ENCODE measurements at places on chromosomes 5 and 9.

GRCh38 chr9:130974697-130975096, 34.3 kb upstream of the LAMC3 start:
- no peak for DNase-seq

DNA sequence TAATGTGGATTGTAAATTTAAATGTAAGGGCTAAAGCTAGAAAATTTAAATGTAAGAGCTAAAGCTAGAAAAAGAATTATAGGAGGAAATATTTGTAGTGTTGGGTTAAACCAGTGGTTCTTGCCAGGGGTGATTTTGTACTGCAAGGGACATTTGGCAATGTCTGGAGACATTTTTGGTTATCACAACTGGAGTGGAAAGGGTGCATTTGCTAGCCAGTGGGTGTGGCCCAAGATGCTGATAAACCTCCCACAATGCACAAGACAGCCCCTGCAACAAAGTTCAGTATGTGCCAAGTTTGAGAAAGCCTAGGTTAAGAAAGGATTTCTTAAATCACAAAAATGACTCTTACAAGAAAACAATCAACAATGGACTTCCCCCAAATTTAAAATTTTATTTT, 31.6 kb upstream of the ELL2 start:
- DNase-seq: no peak

DNA sequence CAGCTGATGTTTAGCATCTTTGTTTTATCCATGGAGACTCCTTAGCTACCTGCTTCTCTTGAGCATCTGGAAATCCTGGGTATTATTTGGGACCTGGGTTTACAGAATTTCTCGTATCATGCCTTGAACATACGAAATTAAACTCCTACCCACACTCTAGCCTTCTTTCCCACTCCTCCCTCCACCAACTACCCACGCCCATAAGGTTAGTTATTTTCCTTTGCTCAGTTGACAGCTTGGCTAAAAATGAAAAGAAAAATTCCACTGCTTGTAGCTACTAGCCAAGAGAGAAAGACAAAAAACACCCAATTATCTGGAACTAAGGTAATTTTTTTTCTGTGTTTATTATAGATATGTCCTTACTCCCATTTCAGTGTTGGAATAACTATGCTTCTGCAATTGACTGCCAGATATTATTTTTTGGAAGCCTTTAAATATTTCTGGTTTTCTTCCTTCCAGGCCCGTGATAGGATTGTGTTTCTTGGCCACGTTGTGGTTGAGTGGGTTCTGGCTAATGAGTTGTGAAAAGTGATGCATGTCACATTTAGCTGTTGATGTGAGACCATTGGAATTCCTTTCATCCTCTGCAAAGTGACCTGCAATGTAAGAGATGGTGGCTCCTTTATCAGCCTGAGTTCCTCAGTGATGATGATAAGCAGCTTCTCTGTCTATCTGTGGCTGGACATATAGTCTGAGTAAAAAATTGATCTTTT, 308.1 kb downstream of the LRRC70 start:
- DNase-seq: no peak

DNA sequence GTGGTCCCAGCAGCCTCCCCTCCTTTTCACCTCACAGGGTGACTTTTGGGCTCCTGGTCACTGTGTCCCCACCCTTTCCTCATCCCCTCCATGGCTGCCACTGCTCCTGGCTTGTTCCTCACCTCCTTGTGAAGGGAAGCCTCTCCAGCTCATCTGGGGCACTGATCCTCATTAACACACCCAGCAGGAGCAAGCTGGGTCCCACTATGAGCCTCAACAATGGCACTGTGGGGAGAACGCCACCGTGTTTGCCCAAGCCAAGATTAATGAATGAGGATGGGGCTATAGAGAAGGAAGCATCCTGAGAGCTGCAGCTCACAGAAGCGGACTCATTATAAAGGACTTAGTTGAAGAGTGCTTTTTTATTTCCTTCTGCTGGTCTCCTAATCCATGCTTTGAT, 118.4 kb downstream of the MARCHF11 start:
- DNase-seq: no peak

DNA sequence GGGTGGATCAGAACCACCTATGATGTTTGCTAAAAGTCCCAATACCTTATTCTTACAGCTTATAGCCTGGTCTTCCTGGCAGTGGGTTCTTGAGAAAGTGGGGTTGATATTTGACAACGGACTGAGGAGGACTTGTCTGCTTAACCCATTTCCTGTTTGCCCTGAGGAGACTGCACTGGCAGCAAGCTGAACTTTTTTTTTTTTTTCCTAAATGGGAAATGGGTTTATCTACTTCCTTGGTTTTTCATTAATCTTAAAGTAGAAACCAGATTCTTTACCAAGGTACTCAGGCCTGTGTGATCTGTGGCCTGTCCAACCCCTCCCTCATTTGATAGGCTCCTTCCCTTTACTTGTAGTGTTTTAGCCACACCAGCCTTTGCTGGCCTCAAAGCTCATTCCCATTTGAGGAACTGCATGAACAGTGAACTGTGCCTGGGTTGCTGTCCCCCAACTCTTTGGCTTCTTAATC, 47.1 kb downstream of the C9orf57 start:
- no peak for DNase-seq

- DNase-seq: peak; percentile 61
Measured at GRCh38 chr5:122515709-122516431, 203.8 kb downstream of the SNCAIP start.

- DNase-seq: no peak
Measured at GRCh38 chr9:88396836-88397577, 8.8 kb downstream of the SPIN1 start.

- no peak for DNase-seq
Measured at GRCh38 chr9:33112094-33112493, 35.6 kb upstream of the SMU1 start.

GRCh38 chr5:9042241-9042640, 503.6 kb downstream of the SEMA5A start:
- DNase-seq: no peak

DNA sequence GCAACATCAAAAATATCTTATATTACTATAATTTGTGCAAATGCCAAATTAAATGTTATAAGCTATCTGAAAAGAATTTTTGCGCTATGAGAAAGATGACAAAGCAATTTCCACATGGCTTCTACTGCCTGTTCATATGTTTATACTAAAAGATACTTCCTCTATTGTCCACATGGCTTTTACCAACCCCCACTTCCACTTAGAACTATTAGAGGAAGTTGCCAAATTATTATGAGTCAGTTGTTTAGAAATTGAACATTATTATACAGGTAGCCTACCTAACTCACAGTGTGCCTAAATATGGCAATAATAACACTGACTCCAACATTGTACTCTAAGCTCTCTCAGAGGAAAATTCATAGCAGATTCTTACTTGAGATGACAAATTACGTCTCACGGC, 37.6 kb upstream of the SLC27A6 start:
- DNase-seq: peak; percentile 53

GRCh38 chr9:105308461-105309341, 64.2 kb downstream of the SLC44A1 start:
- DNase-seq: no peak

DNA sequence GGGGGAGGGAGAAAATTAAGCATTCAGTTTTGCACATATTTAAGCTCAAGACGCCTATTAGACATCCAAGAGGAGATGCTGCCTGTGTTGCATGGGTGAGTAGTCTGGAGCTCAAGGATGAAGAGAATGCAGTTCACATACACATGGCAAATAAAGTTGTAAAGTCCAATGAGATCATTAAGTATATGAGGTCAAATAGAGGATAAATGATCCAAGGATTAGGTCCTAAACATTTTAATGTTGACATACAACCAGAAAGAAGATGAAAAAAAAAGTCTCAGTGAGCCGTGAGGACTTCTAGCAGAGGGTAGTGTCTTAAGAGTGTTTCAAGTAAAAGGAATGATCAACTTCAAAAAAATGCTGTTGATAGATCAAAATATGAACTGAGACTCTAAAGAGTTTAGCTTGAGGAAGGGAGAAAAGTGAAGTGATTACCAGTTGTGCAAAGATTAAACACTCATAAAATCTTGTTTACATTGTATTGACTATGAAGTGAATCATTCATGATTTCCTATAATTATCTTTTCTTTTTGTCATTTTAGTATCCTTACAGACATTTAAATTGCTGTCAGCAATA, 251.8 kb downstream of the ZNF608 start:
- no peak for DNase-seq

Measured in suppressor macrophage treated with lipopolysaccharide for 4 hours (primary cell).